B cell (primary cell): ENCODE measurements at places on chromosomes 16 and 17. TPM values are rescaled to one million over a fixed set of nuclear protein-coding genes. Genes with fewer than 3 reads are reported as not detected.

The OSBPL7 gene
- 51.0 and 52.5 TPM in 2 replicates for total RNA-seq

The HOXB13 gene
- total RNA-seq = not detected in 2 replicates

- no peak for DNase-seq
Observed at GRCh38 chr17:728911-729310, 3.5 kb upstream of the TLCD3A start.

The KRTAP16-1 gene
- total RNA-seq = not detected in 2 replicates

The SNAI3 gene
- total RNA-seq = 8.2 and 8.8 TPM in 2 replicates

DNA sequence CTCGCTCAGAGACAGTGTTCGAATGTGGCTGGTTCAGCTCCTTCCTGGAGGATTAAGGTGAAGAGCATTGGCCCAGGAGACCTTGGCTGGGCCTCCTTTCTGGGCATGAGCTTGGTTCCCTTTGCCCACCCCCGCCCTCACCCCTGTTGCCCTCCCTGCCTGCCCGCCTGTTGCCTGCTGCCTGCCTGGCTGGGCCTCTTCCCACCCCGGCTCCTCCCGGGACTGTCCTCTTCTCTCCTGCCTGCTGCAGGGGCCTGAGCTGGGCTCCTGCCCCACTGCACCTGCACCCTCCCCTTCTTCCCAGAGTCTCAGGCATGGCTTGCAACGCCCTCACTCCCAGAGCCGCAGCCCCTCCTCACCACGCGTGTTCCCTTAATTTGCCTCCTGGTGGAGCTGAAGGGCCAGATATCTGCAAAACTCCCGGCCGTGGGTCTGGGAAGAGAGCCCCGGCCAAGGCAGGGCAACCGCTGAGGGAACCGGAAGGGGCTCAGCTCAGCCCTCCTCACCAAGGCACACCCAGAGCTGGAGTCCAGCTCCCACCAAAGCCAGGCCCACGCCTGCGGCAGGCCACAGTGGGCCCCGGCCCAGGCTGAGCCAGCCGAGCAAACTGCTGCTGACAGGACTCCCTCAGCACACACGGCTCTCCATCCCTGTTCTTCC is 31.2 kb downstream of the MNT start:
- no peak for DNase-seq

The MYH13 gene
- not detected in 2 replicates for total RNA-seq

GRCh38 chr17:43125967-43126910 is 1.1 kb upstream of the BRCA1 start:
- DNase-seq = peak; percentile 24

DNA sequence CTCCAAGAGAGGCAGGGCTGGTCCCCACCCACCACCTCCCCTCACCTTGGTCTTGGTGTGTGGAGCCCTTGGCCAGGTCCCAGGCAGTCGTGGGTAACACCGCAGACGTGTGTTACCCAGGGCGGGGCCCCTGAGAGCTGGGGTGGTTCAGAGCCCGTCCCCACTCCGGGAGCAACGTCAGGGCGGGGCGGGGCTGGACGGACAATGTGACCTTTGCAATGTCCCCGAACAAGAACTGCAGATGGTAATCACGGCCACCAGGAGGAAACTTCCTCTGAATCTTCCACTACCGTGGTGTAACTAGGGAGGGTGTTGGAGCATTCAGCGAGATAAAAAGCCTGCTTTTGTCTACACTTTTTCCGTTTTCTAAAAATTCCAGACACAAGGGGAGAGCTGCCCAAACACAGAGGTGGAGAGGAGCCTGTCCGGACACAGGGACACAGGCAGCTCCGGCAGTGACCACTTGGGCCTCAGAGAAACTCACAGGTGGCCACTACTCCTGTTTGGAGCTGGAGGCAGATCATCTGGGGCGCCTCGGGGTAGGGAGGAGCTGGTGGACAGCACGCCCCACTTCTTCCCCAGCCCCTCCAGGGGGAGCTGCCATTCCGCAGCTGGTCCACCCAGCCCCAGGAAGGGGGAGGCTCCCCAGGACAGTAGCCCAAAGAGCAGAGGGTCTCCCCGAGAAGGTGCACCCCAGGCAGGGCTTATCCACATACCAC is 14.2 kb upstream of the SLC38A10 start:
- DNase-seq = peak; percentile 51

GRCh38 chr16:5336941-5337340 is 239.3 kb upstream of the EEF2KMT start:
- DNase-seq = no peak

DNA sequence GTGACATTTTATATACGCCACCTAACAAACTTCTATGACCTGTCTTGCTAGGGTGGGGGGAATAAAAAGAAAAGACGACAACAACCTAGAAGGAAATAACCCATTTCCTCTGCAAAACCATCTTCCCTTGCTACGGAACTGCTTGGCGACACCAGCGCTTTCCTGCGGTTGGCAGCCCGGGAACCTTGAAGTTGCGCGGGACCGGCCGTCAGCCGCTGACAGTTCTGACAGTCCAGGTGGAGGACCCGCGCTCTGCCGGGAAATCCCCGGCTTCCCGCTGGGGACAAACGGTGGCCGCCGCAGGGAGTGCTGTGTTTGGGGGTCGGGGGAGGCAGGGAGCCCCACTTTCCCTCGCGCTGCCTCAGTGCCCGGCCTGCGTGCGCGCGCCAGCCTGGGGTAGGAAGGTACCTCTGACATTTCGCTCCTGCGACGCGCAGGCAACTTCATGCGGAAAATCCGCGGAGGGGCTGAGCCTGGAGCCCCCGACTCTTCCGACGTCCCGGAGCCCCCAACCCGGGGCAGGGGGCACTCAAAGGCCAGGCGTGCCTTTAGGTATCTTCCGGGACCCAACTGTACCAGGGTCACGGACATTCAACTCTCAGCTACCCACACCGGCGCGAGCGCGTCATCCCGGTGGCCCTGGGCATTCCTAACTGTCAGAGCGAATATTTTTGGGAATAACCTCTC is 516 bp downstream of the SLC16A6 start:
- DNase-seq = peak; percentile 70

GRCh38 chr16:9332574-9333148 is 241.2 kb downstream of the HAPSTR1 start:
- DNase-seq = no peak

DNA sequence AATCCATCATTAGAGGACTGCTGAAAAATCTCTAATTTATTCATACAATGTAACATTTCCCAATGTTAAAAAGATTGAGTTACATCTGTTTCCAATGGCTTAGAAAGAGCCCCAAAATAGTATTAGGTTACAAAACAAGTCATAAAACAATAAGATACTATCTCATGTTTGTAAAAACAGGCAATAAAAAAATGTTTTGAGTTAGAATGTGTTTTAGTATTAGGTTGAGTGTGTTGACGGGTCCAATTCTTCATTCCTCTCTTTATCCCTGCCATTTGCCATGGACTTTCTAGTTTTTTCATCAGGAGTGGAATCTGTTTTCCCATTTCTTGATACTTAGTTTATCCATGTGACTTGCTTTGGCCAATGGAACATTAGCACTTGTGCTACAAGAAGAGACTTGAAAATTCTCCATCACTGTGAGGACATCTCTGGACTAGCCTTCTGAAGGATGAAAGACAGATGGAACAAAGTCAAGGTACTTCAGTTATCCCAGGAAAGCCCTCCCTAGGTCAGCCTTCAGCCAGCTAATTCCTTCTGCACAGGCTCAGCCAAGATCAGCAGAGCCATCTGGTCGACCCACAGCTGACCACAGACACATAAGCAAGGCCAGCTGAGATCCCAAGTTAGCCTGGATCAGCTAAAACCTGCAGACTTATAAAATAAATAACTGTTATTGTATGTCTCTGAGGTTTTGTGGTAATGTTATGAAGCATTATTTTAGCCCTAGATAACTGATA is 83.3 kb downstream of the HS3ST3A1 start:
- no peak for DNase-seq
